ENCODE measurements at places on chromosomes 5 and 9.

DNA sequence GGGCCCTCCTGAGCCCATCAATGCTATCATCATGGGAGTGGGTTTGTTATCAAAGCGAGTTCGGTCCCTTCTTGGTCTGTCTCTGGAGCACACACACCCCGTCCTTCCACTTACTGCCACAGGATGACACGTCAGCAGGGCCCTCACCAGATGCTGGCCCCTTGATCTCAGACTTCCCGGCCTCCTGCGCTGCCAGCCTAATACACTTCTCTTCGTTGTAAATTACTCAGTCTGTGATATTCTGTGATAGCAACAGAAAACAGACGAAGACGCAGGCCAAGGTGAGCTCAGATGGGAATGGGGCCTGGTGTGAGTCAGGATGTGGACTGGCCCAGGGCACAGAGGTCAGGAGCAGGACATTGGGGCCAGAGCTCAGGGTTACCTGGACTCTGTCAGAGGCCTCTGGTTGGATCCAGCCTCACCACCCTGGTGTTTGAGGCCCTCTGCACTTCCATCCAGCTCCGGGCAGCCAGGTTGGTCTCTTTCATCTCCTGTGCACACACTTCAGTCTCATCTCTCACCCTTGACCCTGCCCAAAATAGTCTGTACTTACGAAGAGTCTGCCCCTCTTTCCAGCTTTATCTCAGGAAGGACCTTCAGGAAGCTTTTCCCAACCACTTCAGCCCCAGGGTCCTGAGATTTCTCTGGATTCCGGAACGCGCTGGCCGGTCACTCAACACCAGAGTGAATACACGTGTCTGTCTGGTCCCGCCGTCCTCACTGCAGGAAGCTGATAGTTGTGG, 26.0 kb upstream of the CNOT6 start:
- no peak for DNase-seq

DNA sequence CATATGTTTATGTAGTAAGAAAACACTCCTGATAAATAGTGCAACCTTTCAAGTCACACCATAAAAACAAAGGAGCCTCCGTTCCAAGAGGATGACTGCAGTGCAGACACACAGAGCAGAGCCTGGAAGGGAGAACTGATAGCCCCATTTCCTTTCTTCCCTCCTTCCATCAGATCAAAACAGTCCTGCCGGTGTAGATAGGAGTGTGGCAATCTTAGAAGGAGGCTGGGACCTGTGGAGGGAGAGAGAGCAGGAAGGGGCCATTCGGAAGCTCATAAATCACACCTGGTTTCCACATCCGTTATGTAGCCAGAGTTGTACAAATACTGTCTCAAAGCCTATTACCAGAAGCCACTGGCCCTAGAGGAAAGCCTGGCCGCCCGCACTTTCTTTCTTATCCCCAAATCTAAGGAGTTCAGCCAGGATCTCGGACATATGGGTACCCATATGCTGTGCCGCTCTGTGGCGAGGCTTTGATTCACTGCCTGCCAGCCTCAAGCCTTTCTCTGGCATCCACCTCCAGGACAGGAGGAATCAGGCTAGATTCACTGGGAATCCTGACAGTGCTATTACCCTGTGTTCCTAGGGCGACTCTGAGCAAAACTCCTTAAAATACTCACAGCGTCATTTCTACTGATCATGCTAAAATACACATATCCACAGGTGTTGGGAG, 26.9 kb downstream of the DAP start:
- no peak for DNase-seq

DNA sequence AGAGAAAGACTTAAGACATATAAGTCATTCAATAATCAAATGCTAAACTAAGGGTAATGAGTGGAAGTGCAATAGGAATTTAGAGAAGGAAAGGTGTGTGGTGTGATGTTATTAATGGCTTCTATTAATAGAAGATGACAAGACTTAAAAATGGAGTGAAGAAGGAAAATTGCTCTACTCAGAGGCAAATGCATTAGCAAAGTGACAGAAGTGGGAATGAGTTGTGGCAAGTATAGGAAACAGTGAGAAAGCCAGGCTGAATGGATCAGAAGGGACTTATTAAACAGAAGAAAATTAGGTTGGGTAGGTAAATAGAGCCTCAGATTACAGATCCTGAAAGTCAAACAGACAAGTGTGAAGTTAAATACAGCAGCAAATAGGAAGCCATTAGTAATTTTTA, 5.7 kb downstream of the SKIC3 start:
- no peak for DNase-seq

GRCh38 chr5:39203951-39204350, 15.4 kb downstream of the FYB1 start:
- DNase-seq = no peak

GRCh38 chr9:121333950-121334773, 35.9 kb downstream of the STOM start:
- DNase-seq = no peak

Measured in large intestine (tissue), 12 donors.